Activated T-helper 2 cell treated with anti-CD3 and anti-CD28 coated beads, Interferon-gamma antibody, Interleukin-2, Interleukin-4, amounts not matched to agents 10 μg/mL and 5 μg/mL and 100 μg/mL, durations not matched to agents 14 hours and 24 hours and 36 hours (primary cell): ENCODE measurements at places on chromosomes 1 and 21. TPM values are rescaled to one million over a fixed set of nuclear protein-coding genes. Genes with fewer than 3 reads are reported as not detected.
A peak's percentile ranks its signal among the peaks of the same experiment; 100 is the strongest.

DNA sequence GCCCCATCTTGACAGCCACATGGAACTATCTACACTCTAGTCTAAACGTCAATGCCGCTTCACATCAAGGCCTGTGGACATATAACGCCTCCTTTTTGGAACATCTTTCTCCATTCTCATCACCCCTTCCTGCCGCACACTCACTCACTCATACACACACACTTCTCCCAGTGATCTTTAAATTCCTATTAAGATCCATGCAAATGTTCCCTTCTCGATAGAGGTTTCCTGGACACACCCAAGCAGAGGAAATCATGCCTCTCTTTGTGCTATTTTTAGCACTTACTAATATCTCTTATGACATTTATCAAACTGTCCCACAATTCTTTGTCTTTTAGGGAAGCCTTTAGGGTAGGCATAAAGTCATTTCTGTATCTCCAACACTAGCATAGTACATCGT, 28.2 kb upstream of the SLAMF9 start:
- H3K27ac ChIP-seq = no peak overlapping the region
- no peaks in the 10 kb centered on the region for H3K36me3 ChIP-seq
- H3K27me3 ChIP-seq = peaks cover 38% of the 10 kb centered on the region

- DNase-seq = peak; percentile 76
- H3K36me3 ChIP-seq = peaks cover 47% of the 10 kb centered on the region
- peaks cover 51% of the 10 kb centered on the region for H3K4me1 ChIP-seq
- no peaks in the 10 kb centered on the region for H3K27me3 ChIP-seq
- peak overlapping the region; percentile 96 for H3K27ac ChIP-seq
These were observed 21.9 kb upstream of the PIK3CD start for GRCh38 chr1:9629445-9630201.

GRCh38 chr1:50111503-50111902, 2.8 kb downstream of the ELAVL4 start:
- H3K4me1 ChIP-seq = peaks cover 9% of the 10 kb centered on the region
- H3K4me3 ChIP-seq = no peak overlapping the region
- no peak for DNase-seq
- H3K36me3 ChIP-seq = no peaks in the 10 kb centered on the region

DNA sequence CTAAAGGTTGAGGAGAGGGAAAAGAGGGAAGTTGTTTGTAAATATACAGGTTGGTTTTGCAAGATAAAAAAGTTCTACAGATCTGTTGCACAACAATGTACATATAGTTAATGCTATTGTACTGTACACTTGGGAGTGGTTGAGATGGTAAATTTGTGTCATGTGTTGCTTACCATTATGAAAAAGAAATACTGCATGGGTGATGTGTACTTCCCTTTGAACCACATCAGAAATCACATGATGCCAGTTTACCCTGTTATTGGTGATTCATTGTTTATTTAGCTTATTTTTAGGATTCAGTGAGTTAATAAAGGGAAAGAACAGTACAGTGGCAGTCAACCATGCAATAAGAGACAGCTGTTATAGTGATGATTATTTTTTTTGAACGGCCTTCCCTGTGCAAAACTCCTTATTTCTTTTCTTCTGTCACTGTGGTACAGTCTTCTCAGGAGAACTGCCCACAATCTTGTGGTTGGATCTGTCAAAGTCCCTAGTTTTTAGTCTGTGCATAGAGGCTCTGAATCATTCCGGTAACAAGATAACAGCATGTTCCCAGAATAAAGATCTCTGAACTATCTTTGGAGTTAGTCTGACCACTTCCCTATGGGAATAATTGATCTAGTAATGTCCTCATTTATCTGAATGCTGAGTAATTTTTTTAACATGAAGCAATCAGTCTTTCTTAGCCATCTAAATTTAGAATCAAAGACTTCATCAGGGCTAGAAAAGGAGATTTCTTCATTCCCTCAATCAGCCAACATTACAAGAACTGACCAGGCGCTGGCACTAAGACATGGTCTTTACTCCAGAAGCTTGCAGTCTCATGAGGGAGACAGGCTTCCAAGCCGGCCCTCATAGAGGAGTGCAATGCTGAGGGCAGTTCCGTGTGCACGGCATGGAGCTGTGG, 84.2 kb downstream of the SH3GLB1 start:
- no peaks in the 10 kb centered on the region for H3K36me3 ChIP-seq
- no peak for DNase-seq
- peaks cover 8% of the 10 kb centered on the region for H3K4me1 ChIP-seq

DNA sequence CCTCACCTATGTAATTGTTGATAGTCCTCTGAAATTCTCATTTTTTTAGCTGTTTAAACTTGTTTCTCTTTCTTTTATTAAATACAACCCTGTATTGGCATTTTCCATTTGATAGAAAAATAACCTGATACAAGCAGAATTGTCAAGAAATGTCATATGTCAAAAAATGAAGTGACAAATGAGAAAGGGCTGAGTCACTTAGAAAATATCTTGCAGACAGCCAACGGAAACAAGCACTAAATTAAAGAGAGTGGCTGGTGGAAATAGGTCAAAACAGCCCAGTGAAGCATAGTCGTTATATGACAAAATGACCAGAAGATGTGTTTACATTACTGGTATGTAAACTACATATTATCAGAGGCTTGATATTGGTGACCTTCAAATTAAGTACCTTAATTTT, 484.4 kb downstream of the PLA2G4A start:
- H3K36me3 ChIP-seq = no peaks in the 10 kb centered on the region
- H3K27me3 ChIP-seq = no peaks in the 10 kb centered on the region
- no peak overlapping the region for H3K27ac ChIP-seq
- no peak overlapping the region for H3K4me3 ChIP-seq
- H3K4me1 ChIP-seq = no peaks in the 10 kb centered on the region

GRCh38 chr1:1178794-1179331, 5.2 kb downstream of the TTLL10 start:
- H3K4me1 ChIP-seq = no peaks in the 10 kb centered on the region
- H3K27me3 ChIP-seq = peaks cover 15% of the 10 kb centered on the region
- H3K4me3 ChIP-seq = no peak overlapping the region
- no peak for DNase-seq
- no peak overlapping the region for H3K27ac ChIP-seq

GRCh38 chr1:25648681-25649440, 32.3 kb downstream of the MAN1C1 start:
- H3K36me3 ChIP-seq = no peaks in the 10 kb centered on the region

GRCh38 chr1:230320804-230321203, 105.3 kb downstream of the PGBD5 start:
- no peaks in the 10 kb centered on the region for H3K27me3 ChIP-seq
- no peak for DNase-seq
- no peak overlapping the region for H3K27ac ChIP-seq
- no peaks in the 10 kb centered on the region for H3K4me1 ChIP-seq
- no peak overlapping the region for H3K4me3 ChIP-seq

DNA sequence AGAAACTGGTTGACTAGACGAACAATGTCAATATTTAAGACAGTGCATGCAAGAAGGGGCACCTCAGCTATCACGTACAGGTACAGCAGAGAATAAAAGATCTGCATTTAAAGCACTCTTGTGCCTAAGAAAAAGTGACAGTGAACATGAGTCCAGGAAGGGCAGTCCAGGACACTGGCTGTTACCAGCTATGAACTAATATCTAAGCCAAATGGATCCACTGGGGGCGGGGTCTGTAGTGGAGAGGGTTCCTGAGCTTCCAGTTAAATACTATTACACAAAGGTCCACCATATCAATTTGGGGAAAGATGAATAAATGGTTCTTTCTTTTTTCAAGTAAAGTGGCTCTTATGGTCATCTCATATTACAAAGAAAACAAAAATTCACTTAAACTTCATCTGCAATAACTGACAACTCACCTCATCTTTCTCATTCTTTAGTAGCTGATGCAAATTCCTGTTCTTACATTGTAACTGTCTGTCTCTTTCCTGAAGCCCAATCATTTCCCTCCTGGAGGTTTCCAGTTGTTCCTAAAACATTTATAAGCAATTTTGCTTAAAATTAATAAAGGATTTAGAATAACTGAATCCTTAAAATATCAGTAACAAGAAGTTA, 24.5 kb downstream of the SSX2IP start:
- H3K27me3 ChIP-seq = no peaks in the 10 kb centered on the region
- H3K4me1 ChIP-seq = no peaks in the 10 kb centered on the region
- no peak overlapping the region for H3K27ac ChIP-seq
- H3K4me3 ChIP-seq = no peak overlapping the region

DNA sequence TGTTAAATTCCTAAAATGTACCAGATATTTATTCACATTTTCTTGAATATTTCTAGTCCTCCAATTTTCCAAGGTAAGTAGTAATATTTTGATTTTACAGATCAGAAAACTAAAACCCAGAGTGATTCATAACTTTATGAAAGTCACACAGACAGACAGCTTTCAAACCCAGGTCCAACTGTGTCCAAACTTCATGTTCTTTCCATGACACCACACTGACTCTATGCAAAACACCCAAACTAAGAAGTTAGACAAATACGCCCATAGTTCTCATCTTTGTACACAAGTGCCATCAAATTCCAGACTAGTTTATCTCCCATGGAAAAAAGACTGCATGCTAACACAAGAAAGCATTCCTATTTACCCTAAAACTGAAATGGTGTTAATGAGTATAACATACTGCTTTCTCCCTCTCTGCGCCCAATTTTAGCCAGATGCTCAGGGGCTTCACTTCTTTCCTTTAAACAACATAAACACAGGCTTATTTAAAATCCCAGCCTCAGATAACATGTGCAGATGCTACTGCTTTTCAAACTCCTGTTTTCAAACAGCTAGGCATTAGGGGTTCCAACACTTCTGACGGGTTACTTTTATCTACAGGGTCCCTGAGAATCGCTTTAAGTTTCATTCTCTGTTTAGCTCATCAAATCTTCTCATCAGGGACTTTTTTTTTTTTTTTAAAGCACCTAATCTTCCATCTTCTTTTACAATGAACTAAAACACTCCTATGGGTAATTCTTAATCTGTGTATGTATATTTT, 44.6 kb downstream of the WASF2 start:
- DNase-seq = no peak
- peaks cover 34% of the 10 kb centered on the region for H3K36me3 ChIP-seq
- peaks cover 52% of the 10 kb centered on the region for H3K4me1 ChIP-seq
- H3K27me3 ChIP-seq = no peaks in the 10 kb centered on the region
- H3K27ac ChIP-seq = peak overlapping the region; percentile 96

DNA sequence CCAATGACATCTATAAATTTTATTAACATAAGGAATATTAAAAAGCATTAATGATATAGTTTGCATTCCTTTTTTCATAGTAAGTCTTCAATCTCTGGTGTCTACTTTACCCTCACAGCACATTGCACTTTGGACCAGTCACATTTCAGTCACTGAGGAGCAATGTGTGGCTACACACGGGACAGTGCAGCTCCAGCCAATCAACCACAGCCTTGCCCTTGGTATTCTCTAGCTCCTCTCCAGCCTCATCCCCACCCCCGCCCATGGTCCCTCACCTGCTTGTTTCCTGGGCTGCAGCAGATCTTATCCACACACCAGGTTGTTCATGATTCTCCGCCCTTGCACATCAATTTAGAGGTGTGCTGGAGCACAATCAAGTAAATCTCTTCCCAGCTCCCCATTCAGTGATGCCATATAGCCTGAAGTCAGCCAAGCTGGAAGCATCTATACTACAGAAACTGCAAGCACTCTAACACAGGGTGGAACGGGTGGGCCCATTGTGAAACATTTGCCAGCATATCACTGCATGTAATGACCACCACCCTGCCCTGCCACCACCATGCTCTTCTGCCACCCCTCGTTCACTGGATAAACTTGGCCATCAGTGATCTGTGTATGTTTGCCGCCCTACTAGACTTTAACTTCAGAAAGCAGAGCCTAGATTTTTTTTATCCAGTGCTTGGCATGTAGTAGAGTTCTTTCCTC, 93.0 kb upstream of the SLC44A3 start:
- no peak overlapping the region for H3K27ac ChIP-seq
- no peak for DNase-seq
- no peaks in the 10 kb centered on the region for H3K4me1 ChIP-seq
- peaks cover 29% of the 10 kb centered on the region for H3K27me3 ChIP-seq
- H3K4me3 ChIP-seq = no peak overlapping the region
- no peaks in the 10 kb centered on the region for H3K36me3 ChIP-seq

CHI3L2 gene
- total RNA-seq = 1.3 and 1.8 TPM in 2 replicates

TRIM58 gene
- 0.30 and 0.48 TPM in 2 replicates for total RNA-seq

FYB2 gene
- total RNA-seq = not detected in 2 replicates

APOBEC4 gene
- total RNA-seq = not detected in 2 replicates
